Activated CD4-positive, alpha-beta memory T cell treated with anti-CD3 and anti-CD28 coated beads, Interleukin-2, amount 10 ng/mL, durations not matched to agents 7 days and 5 days (primary cell): ENCODE measurements at places on chromosomes 7 and 10. TPM values are rescaled to one million over a fixed set of nuclear protein-coding genes. Genes with fewer than 3 reads are reported as not detected.

GRCh38 chr10:132972986-132973902, 30.9 kb upstream of the CFAP46 start:
- DNase-seq: no peak

- no peak for DNase-seq
Observed at GRCh38 chr10:107164992-107165391, 486 bp upstream of the SORCS1 start.

DNA sequence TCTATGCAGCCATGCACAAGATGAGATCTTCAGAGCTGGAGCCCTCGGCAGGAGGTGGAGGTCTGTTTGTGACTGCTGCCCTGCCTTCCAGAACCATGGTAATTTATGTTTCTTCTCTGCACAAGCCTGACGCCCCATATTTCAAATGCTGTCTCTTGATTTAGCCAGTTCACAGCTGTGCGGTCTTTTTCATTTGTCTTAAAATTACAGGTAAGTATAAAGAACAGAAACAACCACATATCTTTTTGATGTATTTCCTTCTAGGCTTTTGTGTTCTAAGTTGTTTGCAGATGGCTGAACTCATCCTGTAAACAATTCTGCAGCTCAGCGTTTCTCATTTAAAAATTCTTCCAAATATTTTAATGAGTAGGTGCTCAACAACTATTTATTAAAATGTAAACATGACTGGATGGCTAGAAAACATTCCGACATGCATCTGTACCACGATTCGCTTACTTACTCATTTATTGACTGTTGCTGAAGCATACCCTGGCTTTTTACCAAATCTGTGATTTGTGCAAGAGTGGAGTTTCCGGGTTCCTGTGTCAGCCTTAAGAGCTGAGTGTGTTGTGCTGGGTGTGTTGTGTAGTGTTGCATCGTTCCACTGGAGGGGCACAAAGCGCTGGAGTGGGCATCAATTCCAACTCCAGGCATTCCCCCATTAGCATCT, 58.9 kb downstream of the PIP4K2A start:
- DNase-seq: no peak

DNA sequence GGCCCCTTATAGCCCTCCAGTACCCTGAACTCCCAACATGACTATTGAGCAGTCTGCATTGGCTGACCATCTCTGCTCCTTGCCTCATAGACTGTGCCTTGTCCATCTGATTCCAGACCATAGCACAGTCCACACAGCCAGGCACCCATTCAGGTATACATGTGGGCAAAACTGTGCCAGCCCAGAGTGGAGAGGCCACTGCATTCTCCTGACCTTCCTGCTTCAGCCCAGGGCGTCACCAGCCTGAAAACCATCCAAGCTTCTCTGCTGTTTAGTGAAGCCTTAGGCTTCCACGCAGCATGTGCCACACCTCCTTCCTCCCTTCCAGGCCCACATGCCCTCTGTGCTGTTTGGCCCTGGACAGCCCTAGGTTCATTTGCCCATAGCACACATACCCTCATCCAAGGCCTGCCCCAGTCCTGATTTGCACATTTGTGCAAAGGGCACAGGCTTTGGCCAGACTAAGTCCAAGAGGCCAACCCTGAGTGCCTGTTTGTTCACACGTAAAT, 10.5 kb downstream of the DDX56 start:
- DNase-seq: no peak

- DNase-seq: no peak
Observed at GRCh38 chr7:91343420-91343960, 79.3 kb downstream of the FZD1 start.

Gene EFCAB10
- not detected for total RNA-seq

Gene RGS10
- total RNA-seq: 140 TPM

Gene POLR2J2
- 8.8 TPM for total RNA-seq

Gene MGAM2
- total RNA-seq: not detected
